Suppressor macrophage treated with lipopolysaccharide for 1 hour (primary cell): ENCODE measurements at places on chromosomes 5 and 9.

- DNase-seq = no peak
Measured at GRCh38 chr5:39352951-39353350, 11.3 kb downstream of the C9 start.

- DNase-seq = peak; percentile 70
Measured at GRCh38 chr5:10849278-10849677, 88.2 kb upstream of the DAP start.

GRCh38 chr9:85554349-85554748, 187.4 kb downstream of the AGTPBP1 start:
- no peak for DNase-seq

DNA sequence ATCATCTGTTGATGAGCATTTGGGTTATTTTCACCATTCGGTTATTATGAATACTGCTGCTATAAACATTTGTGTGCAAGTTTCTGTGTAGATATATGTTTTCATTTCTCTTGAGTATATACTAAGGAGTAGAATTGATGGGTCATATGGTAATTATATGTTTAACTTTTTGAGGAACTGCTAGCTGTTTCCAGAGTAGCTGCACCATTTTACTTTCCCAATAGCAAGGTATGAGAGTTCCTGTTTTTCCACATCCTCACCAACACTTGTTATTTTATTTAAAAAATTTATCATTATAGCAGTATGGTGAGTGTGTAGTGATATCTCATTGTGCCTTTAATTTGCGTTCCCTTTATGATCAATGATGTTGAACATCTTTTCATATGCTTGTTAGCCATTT, 29.2 kb downstream of the CD14 start:
- no peak for DNase-seq

- no peak for DNase-seq
Measured at GRCh38 chr5:152686931-152687330, 281.9 kb upstream of the NMUR2 start.

- peak; percentile 82 for DNase-seq
Measured at GRCh38 chr5:2038321-2039179, 155.8 kb upstream of the IRX4 start.

- DNase-seq = no peak
Measured at GRCh38 chr9:27487927-27488326, 36.2 kb upstream of the IFNK start.

GRCh38 chr5:74408150-74409043, 232.1 kb downstream of the ENC1 start:
- DNase-seq = no peak

- no peak for DNase-seq
Measured at GRCh38 chr5:135185481-135186065, 151.5 kb upstream of the PITX1 start.

DNA sequence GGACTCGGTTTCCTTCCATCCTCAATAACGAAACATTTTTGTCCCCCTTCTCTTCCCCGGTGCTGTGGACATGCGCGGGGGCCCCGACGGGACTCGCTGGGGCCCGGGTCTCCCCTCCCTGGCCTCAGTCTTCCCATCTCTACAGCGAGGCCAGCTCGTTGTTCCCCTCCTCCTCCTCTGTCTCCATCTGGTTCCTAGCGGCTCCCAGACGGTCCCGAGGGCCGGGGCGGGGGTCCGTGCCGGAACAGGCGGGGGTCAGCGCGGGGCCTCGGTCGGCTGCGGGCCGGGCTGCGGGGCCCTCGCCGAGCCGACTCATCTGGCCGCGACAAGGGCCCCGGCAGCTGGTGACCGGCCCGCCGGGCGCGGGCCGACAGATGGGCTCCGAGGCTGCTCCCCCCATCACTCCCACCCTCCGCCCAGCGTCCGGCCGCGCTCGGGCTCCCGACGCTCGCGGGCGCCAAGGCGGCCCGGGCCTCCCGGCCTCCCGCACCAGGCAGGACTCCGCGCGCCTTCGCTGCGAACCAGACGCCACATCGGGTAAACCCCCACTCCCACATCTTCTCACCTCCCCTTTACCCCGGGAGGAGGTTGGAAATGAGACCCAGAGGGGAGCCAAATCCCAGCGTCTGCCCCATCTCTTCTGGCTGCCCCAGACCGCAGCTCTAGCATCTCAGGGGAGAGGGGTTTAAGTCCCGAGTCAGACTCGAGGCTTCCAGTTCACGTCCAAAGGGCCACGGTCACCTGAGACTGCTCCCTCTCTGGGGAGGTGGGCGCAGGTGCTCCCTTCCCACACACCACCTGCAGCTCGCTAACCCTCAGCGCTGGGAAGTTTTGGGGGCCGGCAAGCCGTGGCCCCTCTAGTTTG, 8.1 kb downstream of the BARHL1 start:
- no peak for DNase-seq

DNA sequence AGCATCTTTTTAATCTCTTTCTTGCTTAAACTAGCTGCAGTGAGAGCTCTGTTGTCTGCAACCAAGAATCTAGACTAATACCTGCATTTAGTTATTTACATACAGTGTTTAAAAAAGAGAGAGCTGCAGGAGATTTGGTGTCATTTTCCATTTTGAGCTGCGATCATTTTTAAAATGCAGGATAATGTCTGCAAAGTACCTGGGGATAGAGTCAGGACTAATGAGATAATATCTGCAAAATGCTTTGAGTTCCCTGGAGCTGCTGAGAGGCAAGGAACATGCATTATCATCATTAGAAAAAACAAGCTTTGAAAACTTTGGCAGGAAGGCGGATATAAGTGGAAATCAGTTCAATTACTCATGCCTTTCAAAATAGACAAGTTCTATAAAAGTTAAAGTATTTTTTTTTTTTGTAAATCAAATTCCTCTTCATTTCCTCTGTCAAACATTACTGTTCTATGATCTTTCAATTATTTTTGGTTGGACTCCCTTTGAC, 21.8 kb upstream of the ANKRD33B start:
- DNase-seq = no peak
